Stimulated activated CD4-positive, alpha-beta T cell treated with anti-CD3 and anti-CD28 coated beads, Interleukin-1b, Interleukin-23, amount 100 ng/mL, for 1 hour (primary cell): ENCODE measurements at places on chromosomes 5 and 9.

- no peak for DNase-seq
Measured at GRCh38 chr5:82355053-82355452, 76.9 kb upstream of the RPS23 start.

DNA sequence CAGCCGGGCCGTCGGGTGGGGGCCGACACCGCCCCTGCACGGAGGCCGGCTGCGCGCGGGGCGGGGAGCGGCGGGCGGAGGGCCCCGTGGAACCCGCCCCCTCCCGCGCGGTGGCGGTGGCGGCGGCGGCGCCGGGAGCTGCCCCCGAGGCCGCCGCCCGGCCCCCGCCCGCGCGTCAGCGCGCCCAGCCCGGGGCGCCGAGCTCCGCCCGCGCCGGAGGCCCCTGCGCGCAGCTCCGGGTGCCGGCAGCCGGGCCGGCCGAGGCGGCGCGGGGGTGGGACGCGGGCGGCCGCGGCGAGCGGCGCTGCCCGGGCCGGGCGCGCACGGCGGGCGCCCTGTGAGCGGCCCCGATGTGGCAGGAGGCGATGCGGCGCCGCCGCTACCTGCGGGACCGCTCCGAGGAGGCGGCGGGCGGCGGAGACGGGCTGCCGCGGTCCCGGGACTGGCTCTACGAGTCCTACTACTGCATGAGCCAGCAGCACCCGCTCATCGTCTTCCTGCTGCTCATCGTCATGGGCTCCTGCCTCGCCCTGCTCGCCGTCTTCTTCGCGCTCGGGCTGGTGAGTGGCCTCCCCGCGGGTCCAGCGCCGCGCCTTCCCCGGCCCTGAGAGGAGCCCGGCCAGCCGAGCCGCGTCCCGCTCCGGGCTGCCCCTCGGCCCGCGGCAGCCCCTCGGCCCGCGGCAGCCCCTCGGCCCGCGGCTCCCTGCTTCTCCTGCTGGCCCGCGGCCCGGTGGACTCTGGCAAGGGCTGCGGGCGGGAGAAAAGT, at the start of gene ADCY2:
Gene ADCY2, plus strand, starts transcription at position 192 of the 766 bp plus-strand sequence. Its CDS starts 159 bp downstream, at position 351.
- no peak for DNase-seq

- DNase-seq, result no peak
Measured at GRCh38 chr5:163595932-163596607, 90.7 kb downstream of the MAT2B start.

DNA sequence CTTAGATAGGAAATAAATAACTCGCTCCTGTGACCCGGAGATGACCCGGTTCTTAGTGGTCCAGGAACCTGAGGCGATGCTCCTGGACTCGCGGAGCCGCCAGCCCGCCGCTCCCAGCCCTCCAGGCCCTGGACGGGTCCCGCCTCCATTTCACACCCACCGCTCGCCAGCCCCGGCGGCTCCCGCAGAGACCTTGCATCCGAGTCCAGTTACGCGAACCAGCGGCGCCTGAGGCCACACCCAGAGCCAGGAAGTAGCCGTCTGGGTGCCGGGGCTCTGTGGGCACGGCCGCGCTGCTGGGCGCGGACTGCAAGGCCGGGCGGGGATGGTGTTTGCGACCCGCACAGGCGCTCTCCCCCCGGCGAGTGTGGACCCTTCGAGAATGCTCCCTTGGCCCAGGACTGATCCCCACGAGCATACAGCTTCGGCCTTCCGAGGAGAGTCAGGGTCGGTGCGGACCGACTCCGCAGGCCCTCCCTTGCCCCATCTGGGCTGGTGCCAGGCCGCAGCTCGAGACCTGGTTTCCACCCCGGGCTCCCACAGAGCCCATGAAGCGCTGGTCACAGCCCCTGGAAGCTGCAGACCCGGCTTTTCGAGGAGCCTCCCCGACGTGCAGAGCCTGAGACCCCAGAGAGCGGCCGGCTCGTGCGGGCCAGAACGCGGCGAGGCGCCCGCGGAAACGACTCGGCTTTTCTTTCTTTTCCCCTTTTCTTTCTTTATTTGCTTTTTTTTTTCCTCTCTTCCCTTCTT, 5.2 kb upstream of the BARX1 start:
- DNase-seq, result no peak

GRCh38 chr9:117616431-117616831, 87.8 kb upstream of the TLR4 start:
- no peak for DNase-seq

GRCh38 chr5:82730913-82731312, 346.3 kb downstream of the TMEM167A start:
- DNase-seq, result no peak

DNA sequence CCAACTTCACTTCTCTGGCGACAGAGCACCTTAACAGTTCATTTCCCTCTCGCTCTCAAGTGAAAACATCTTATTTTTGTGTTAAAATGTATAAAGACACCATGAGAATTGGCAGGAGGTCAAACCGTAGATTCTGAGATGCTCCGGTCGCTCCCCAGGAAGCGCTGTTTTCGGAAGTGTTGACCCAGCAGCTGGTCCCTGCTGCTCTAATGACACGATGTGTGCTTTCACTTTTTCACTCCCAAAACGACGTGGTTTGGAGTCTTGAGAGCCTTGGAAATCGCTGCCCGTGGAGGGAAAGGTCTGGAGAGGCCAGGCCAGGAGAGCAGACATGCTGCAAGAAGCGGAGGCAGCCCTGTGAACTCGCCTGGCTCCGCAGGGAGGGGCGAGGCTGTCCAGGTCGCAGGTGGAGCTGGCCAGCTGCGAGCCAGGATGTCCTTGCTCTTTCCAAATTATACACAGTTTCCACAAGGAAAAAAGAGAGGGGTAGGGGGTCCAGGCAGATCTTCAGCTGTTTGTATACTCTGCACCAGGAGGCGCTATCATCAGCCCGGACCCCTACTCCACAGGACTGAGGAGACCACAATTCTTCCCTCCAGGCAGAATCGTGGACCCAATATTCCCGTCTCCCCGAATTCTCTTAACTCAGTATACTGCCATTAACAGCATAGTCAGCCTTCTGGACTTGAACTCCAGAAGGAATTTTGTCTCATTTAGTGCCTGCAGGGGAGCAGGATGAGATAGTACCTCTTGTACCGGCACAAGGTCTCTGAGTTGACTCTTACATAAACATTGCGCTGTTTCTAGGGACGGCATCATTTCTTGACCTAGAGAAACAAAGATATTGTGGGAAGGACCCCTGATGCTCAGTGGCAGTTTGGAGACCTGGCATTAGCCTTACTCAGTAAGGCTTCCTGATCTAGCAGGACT, 248.6 kb upstream of the ANKRD55 start:
- DNase-seq, result no peak

DNA sequence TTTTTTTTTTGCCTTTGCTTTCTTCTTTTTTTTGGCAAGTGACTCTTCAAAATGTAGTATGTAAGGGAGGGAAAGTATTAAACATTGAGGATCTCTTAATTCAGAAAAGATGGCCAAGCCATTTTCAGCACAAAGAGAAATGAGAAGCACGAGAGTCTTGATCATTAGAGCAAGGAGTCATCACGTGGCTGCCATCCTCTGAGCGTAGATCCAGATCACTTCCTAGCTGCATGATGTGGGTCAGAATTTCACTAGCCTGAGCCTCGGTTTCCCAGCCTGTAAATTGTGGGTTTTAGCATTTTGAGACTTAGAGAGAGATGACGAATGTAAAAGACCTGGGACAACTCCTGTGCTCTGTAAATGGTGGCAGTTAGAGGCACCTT, 312.9 kb downstream of the ARHGEF28 start:
- DNase-seq, result no peak

DNA sequence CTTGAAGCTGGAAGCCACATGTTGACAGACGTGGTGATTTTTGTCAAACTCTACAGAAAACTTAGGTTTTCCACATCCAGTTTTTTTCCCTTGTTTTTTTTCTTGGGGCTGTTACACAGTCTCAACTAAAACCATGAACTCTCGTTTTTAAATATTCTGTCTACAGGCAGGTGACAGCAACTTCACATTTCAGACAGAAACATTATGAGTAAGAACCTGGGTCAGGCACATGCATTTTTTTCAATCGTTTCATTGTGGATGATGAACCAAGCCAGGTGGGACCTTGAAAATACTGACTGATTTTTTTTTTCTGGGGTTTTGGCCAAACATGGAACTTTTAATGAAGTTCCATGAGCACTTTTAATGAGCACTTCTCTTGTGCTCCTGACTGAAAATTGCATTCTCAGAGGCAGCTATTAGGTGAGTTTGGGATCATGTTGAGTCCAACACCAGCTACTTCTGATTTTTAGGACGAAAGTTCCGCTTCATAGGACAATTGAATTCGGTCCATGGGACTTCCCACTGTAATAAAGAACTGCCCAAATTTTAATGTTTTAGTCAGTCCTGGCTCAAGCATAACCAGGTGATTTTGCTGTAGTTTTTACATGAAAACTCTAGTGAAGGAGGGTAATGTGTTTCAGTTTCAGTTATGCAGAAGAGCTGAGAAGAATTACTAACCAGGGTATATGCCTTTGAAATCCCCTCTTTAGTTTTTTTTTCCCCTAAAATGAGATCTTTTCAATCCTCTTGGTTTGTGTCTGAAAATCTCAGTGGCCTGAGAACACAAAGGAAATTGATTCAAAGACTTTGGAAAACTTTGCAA, 93.2 kb upstream of the ADAMTS16 start:
- no peak for DNase-seq

- no peak for DNase-seq
Measured at GRCh38 chr5:133842846-133843611, 125.4 kb downstream of the C5orf15 start.
